ENCODE measurements at places on chromosomes 2 and 18.

DNA sequence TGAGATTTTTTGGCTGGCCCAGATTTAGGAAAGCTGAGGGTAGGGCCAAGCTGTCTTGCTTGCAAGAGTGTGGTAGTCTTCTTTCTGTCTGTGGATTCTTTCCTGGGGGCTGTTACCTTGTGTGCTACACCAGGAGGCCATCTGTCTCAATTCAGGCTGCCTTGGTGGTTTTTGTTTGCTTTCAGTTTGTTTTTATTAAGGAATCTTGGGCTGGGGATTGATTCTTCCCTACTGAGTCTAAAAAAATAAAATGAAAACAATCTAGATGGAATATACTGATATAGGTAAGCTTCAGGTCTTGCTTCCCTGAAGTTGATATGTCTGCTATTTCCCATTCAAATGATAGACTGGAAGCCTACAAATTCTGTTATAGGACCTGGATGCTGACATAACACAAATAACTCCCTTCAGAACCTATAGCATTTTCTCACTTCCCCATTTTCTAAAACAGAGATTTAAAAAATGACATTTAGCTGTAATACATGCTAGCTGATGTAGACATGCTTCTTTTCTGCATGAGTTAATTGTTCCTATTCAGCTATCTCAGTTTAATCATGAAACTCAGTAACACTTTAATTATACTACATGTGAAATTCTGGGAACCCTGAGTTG is 5.3 kb downstream of the LHCGR start:
- no peak for DNase-seq

GRCh38 chr2:11342551-11343367 is 1.7 kb downstream of the ROCK2 start:
- no peak for DNase-seq

GRCh38 chr18:9947248-9947647 is 33.4 kb downstream of the VAPA start:
- no peak for DNase-seq

- DNase-seq, result no peak
Measured at GRCh38 chr18:73724958-73725357, 422.7 kb downstream of the FBXO15 start.

- no peak for DNase-seq
Measured at GRCh38 chr18:8097399-8097798, 511.8 kb upstream of the RAB12 start.

- no peak for DNase-seq
Measured at GRCh38 chr2:101803945-101804696, 106.6 kb downstream of the MAP4K4 start.

GRCh38 chr2:184336688-184337087 is 261.6 kb upstream of the ZNF804A start:
- no peak for DNase-seq

- DNase-seq, result no peak
Measured at GRCh38 chr2:69789772-69790600, 39.5 kb upstream of the GMCL1 start.

DNA sequence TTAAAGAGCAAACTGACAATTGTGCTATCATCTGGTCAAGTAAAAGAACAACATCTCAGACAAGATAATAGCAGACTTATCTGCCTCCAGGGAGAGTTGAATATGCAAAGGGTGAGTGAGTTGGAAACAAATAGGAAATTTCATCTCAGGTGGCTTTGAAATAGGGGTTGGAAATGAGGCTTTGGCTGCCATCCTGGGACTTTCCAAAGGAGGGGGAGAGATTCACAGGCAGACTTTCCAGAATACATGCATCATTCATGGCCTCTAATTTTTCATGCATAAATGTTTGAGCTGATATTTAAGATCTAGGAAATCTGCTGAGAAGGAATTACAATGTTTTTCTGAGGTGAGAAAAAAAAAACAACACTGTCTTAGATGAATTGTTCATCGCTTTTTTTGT is 300.5 kb downstream of the ALK start:
- DNase-seq, result no peak

- no peak for DNase-seq
Measured at GRCh38 chr18:42474577-42474976, 519.5 kb downstream of the PIK3C3 start.

Measured in NCI-H2081 treated with DMSO at 0.1 percent for 48 hours (cell line).